SJSA1 (cell line): ENCODE measurements at places on chromosomes 6 and 20. TPM values are rescaled to one million over a fixed set of nuclear protein-coding genes. Genes with fewer than 3 reads are reported as not detected.

GRCh38 chr6:46510651-46511050, 19.4 kb upstream of the RCAN2 start:
- no peak for DNase-seq

- no peak for DNase-seq
These were observed 4.3 kb upstream of the DCBLD1 start for GRCh38 chr6:117477988-117478852.

- DNase-seq: no peak
These were observed 125.0 kb upstream of the LAMP5 start for GRCh38 chr20:9389346-9389745.

DNA sequence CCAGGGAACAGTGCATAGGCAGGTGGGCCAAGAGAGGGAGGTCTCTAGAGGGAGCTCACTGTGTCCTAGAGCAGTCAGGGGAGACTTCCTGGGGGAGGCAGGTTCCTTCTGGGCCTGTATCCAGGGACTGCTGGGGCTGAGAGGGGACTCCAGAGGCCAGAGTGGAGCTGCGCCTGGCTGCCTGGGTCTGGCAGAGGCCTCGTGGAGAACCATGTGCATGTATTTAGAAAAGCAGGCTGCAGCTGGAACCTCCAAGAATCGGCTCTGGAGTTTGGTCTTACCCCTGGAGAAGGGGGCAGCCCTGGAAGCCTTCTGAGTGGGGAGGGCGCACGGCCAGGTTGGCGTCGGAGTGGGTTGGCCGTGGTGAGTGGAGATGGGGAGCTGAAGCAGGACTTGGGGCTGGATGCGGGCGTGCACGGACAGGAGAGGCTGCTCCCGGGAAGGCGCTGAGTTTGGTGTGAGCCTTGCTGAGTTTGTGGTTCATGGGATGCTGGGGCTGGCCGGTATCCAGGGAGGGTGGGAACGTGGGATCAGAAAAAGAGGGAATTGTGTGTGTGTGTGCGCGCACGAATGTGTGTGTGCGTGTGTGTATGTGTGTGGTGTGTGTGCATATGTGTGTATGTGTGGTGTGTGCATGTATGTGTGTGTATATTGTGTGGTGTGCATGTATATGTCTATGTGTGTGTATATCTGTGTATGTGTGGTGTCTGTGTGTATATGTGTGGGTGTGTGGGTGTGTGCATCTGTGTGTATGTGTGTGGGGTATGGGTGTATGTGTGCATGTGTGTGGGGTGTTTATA, 10.8 kb downstream of the VSTM2L start:
- DNase-seq: no peak

DNA sequence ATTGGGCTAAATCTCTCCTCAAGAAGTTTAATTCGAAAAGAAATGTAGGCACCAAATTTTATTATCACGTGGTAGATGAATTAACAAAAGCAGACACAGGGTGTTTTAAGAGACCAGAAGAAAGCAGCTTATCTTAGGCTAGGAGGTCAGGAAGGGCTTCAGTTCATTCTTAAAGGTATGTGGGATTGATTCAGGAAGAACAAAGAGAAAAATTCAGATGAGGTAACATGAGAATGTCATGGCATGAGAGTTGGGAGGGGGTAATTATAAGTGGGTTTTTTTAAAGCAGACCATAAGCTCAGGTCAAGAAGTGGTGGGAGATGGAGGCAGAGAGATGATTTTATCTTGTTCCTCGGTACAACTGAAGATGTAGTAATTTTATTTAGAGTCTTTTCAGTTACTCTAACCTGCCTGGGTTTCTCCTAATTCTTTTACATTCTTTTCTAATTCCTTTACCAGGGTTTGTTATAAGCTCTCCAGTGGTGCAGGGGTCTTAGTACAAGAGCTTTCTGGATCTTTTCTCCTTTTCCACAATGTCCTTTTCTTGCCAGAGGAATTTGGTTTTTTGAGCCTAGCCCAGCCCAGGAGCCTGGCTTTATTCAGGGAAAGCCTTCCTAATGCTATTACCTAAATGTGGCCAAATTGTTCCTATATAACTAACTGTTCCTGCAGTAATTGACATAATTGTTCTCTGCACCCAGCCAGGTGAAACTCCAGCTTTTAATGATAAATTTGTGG, 474.1 kb upstream of the BTBD3 start:
- no peak for DNase-seq

The DDX43 gene
- total RNA-seq: not detected in 2 replicates

The KIF25 gene
- not detected in 2 replicates for total RNA-seq

The ERVFRD-1 gene
- total RNA-seq: not detected in 2 replicates

The NUP43 gene
- total RNA-seq: 50.8 and 70.9 TPM in 2 replicates
